ENCODE measurements at places on chromosomes 4 and X. TPM values are rescaled to one million over a fixed set of nuclear protein-coding genes. Genes with fewer than 3 reads are reported as not detected.

The PCDH10 gene
- total RNA-seq, result 21.6 TPM

The RUFY3 gene
- total RNA-seq, result 137 TPM

- no peaks in the 10 kb centered on the region for H3K4me1 ChIP-seq
- H3K27me3 ChIP-seq, result no peaks in the 10 kb centered on the region
- H3K27ac ChIP-seq, result no peak overlapping the region
Measured at GRCh38 chr4:148883891-148884290, 441.7 kb upstream of the NR3C2 start.

GRCh38 chr4:1974840-1975239 lies 33.9 kb downstream of the NELFA start:
- no peak overlapping the region for H3K27ac ChIP-seq
- H3K4me3 ChIP-seq, result no peak overlapping the region
- H3K27me3 ChIP-seq, result no peaks in the 10 kb centered on the region
- H3K36me3 ChIP-seq, result peaks cover 94% of the 10 kb centered on the region
- H3K4me1 ChIP-seq, result no peaks in the 10 kb centered on the region

Measured in spinal cord (tissue), 10 donors.